Eye (tissue), 1 donor: ENCODE measurements at places on chromosomes 4 and X.

GRCh38 chr4:55291227-55291640 lies 54.8 kb upstream of the SRD5A3 start:
- no peak for DNase-seq

DNA sequence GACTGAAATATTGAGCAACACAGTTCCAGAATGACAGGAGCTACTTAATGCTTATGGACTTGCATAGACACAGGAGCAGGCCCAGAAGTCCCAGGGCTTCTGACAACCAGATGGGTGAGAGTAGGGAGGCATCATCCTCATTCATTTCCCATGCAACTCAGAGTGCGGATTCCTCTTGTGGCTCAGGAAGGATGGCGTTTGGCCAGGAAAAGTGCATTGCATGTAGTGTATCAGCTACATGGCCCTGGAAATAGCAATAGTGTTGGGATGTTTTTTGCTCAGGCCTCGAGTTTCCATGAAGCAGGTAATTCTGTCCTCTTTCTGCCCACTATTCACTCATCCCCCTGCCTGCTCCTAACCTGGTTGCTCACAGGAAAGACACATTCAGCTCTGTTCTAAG lies 136.6 kb downstream of the PDGFRA start:
- DNase-seq, result no peak

- no peak for DNase-seq
Observed at GRCh38 chr4:71095545-71095944, 102.1 kb downstream of the DCK start.

DNA sequence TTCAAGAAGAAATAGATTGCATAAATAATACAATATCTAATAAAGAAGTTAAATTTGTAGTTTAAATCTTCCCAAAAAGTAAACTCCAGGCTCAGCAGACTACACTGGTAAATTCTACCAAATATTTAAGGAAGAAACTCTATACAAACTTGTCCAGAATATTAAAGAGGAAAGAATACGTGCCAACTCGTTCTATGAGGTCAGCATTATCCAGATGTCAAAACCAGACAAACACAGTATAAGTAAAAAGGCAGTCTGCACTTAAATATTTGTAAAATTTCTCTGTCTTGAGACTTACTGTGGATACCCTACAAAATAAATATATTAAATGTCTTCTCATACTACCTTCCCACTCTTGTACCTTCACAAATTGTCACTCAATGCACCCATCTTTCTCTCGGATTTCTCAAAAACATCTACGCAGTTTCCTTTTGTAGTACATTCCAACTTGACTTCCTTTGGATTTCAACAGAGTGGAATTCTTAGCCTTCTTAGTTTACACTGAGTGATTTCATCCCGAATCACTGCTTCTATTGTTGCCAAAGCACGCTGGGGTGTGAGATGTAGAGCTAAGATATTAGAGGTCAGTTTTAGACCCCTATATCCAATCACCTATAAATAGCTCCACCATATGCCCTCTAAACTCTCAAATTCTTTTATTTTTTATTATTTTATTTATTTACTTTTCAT lies 71.6 kb upstream of the MAB21L2 start:
- peak; percentile 17 for DNase-seq

DNA sequence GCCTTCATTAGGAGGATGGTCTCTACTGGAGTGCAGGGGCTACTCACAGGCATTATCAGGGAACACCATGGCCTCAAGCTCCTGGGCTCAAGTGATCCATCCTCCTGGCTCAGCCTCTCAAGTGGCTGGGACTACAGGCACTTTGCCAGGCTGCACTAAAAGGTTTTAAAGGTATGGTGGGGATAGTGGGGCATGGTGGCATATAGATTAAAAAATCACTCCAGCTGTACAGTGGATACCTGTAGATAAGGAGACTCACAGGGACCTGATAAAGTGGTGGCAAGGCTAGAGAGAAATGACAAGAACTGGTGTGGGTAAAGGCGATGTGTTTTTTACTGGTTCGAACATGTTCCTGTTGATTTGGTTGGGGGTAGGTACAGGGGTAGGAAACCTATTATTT lies 5.9 kb downstream of the ZAR1 start:
- no peak for DNase-seq

DNA sequence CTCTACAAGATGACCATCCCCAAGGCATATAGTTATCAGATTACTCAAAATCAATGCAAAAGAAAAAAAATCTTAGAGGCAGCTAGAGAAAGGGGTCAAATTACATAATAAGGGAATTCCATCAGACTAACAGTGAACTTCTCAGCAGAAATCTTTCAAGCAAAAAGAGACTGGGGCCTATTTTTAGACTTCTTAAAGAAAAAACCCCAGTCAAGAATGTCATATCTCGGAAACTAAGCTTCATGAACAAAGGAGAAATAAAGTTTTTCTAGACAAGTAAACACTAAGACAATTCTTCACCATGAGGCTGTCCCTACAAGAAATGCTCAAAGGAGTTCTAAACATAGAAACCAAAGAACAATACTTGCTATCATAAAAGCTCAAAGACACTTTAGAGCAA lies 51.7 kb downstream of the RAB28 start:
- no peak for DNase-seq

GRCh38 chr4:78581618-78582017 lies 30.0 kb downstream of the ANXA3 start:
- DNase-seq, result no peak
